ENCODE measurements at places on chromosomes 11 and 22. TPM values are rescaled to one million over a fixed set of nuclear protein-coding genes. Genes with fewer than 3 reads are reported as not detected.

The CCDC188 gene
- total RNA-seq, result not detected

The MS4A15 gene
- total RNA-seq, result not detected

The C1QTNF6 gene
- 2.9 TPM for total RNA-seq

The HBB gene
- not detected for total RNA-seq

The KRTAP5-1 gene
- not detected for total RNA-seq

The LARGE2 gene
- 2.4 TPM for total RNA-seq

The SPI1 gene
- not detected for total RNA-seq

The TCN1 gene
- total RNA-seq, result not detected

The FGF19 gene
- total RNA-seq, result not detected

The DCHS1 gene
- total RNA-seq, result 0.53 TPM

The LRRC74B gene
- total RNA-seq, result not detected

The ARHGEF12 gene
- total RNA-seq, result 31.7 TPM

The POTEH gene
- not detected for total RNA-seq

The ADAMTS15 gene
- total RNA-seq, result not detected

The ALDH3B1 gene
- not detected for total RNA-seq

The EMSY gene
- 22.0 TPM for total RNA-seq

The SLC22A9 gene
- total RNA-seq, result not detected

The ASCL2 gene
- 2.8 TPM for total RNA-seq

The SHISAL1 gene
- total RNA-seq, result not detected

The CEND1 gene
- 1.3 TPM for total RNA-seq

The HBG2 gene
- total RNA-seq, result not detected

The GRK3 gene
- 15.4 TPM for total RNA-seq

All from activated CD8-positive, alpha-beta memory T cell treated with anti-CD3 and anti-CD28 coated beads for 36 hours (primary cell).